Right lobe of liver (tissue), 6 donors: ENCODE measurements at places on chromosomes 6 and 20.

DNA sequence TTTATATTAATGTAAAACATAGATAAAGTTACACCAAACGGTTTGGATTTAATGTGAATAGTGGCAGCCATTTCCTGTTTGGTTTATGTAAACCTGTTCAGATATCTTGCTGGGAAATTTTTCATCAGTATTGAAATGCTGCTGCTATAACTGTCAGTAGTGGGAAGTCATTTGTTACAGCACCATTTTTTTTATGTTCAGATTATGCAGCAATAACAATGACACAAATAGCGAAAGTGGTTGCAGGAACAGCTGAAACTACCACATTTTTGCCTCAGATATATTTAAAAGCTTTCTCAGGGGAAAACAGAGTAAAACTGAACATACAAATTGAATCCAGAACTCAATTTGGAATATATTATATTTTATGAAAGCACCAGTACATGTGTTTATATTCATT lies 128.8 kb upstream of the SIM1 start:
- DNase-seq, result no peak

- DNase-seq, result no peak
Observed at GRCh38 chr6:122740091-122740490, 39.4 kb upstream of the FABP7 start.

GRCh38 chr6:79574630-79575225 lies 37.5 kb upstream of the LCA5 start:
- no peak for DNase-seq

DNA sequence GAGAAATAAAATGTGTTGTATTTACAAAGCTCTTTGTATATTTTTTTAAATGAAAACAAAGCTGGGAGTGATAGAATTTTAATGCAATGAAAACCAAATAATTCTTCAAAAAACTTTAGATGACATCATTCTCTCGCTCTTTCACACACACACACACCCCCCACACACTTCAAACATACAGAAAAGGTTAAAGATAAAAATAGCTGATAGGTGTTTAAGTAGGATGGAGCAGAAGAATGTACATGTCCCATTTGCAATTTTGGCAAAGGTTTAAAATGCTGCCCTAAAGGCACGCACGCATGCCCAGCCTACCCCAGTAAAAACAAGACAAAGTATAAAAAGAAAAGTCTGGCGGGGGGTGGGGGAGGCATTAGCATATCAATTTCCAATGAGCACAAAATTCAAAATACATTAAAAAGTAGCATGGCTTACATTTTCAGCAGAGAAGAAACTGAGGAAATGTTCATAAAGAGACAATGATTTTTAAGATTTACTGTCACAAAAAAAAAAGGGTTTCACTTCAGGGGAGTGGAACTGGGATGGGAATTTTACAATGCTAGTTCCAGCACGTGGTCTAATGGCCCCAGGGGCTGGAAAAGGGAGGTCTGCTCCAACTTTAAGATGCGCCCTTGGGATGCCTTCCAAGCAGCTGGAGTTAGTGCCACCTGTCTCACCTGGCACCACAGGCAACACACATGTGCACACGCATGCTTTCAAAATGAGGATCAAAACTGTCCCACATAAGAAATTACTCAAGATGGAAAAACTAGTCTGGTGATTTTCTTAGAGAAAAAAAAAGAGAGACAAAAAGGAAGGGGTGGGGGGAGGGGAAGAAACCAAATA lies 55.1 kb upstream of the NFATC2 start:
- no peak for DNase-seq

DNA sequence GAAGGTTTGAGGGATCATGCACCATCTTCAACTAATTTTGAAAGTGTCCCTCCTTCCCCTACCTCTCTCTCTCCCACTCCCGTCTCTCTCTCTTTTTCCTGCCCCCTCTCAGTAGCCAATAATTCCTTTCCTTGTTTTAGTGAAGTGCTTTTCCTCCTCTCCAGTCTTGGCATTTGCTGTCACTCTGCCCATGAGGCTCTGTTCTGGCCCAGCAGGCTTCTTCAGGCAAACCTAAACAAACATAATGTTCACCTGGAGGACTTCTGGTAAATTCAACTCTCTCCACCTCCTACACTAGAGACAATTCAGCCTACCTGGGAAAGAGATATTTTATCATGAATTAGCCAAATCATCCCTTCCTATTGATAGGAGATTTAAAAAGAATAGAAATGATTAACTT lies 320.4 kb upstream of the RNF24 start:
- DNase-seq, result no peak

DNA sequence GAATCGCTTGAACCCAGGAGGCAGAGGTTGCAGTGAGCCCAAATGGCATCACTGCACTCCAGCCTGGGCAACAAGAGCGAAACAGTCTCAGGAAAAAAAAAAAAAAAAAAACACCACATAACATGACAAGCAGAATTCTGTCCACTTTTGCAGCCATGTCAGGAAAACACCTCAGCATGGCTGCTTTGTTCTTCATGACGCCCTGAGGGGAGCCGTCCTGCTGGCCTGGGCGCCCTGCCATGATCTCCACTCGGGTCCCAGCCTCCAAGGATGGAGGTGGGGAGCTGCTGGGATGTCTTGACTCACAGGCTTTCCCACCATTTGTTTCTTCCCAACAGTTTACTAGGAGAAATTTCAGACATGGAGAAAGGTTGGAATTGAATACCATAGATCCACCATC lies 42.2 kb downstream of the SNX9 start:
- no peak for DNase-seq

DNA sequence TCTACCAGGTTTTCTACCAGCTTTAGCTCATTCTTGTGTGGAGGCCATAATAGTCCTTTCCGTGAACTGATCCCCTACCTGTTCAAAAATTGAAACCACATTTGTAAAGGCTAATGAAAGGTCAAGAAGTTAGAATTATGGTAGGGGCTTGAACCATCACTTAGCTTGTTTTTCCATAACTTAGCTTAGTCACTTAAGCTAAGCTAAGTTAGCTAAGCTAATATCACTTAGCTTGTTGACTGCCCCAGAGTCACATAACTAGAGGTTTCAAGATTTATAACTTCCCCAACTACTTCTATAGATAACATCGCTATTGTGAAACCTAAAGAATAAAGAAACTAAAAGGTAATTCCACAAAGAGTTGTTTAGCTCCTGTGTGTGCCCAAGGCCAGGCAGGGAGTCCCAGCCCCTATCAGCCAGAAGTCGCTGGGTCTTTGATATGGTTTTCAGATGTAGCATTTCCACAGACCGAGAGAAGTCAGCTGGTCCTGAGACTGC lies 131.8 kb downstream of the VEGFA start:
- no peak for DNase-seq
